COR-L47 (cell line): ENCODE measurements at places on chromosomes 12 and 14.
A peak's percentile ranks its signal among the peaks of the same experiment; 100 is the strongest.

DNA sequence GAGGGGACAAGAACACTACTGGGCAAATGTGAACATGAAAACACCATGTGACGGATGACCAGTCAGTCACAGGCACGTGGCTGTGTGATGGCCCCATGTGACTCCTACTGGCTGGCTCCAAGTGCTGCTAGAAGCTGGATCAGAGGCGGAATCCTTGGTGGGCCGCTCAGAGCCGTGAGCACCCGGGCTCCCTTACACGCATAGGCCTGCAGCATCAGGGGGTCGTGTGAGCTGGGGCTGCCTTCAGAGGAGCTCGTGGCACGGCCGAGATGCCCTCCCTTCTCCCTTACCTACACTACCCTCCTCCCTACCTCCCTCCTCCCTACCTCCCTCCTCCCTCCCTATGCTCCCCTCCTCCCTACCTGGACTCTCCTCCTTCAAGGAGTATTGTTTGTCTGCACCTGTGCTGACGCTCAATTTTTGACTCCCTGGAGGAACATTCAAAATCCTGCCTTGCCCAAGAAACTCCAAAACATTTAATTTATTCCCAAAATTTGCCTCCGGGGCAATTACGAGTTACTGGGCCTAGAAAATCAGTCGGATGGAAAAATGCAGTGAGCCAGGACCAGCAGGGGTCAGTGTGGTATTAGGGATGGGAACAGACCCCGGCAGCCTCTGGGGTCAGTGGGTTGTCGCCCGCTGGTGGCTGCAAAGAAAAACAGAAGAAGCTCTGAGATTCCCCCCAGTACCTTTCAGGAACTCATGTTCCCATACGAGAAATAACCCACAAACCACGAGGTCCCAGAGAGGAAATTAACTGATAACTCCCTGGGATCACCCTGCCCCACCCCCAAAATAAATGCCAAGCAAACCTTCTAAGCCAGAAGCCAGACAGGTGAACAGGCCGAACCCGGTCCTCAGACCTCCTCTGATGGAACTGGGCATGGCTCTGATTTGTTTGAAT lies 61.3 kb downstream of the C14orf132 start:
- peak; percentile 86 for DNase-seq

GRCh38 chr12:46342562-46343033 lies 30.0 kb downstream of the SLC38A2 start:
- peak; percentile 5 for DNase-seq

DNA sequence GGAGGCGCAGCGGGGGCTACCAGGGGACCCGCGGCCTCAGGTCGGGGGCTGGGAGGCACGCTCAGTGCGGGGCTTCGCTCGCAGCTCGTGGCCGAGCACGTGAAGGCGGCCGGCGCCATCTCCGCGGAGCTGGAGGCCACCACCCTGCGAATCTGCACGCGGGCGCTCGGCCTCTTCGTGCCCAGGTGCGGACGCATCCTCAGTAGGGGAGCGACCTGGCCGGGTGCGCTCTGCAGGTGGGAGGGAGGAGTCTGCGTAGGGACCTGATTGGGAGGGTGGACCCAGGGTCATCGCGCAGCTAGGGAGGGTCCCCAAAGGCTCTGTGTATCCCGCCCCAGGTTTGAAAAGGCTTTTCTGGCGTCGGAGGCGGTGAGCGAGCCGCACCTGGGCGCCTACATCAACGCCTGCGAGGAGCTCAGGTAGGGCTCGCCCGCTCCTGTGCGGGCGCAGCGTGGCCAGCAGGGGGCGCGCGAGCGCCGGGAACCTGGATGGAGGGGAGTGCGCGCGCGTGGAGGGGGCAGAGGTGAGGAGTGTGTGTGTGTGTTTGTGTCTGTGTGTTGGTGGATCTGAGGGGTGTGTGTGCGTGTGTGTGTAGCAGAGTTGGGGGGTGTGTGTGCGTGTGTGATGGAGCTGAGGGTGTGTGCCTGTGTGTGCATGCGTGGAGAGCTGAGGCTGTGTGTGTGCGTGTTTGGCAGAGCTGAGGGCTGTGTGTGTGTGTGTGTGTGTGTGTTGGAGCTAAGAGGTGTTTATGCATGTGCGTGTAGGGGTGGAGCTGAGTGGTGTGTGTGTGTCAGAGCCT lies 10.3 kb downstream of the EXOC3L4 start:
- DNase-seq = peak; percentile 80

GRCh38 chr14:23567186-23568020 lies at the start of gene AP1G2:
AP1G2 (minus strand) TSS chr14:23567791; CDS start chr14:23567314, 477 bp downstream.
- peak; percentile 81 for DNase-seq

DNA sequence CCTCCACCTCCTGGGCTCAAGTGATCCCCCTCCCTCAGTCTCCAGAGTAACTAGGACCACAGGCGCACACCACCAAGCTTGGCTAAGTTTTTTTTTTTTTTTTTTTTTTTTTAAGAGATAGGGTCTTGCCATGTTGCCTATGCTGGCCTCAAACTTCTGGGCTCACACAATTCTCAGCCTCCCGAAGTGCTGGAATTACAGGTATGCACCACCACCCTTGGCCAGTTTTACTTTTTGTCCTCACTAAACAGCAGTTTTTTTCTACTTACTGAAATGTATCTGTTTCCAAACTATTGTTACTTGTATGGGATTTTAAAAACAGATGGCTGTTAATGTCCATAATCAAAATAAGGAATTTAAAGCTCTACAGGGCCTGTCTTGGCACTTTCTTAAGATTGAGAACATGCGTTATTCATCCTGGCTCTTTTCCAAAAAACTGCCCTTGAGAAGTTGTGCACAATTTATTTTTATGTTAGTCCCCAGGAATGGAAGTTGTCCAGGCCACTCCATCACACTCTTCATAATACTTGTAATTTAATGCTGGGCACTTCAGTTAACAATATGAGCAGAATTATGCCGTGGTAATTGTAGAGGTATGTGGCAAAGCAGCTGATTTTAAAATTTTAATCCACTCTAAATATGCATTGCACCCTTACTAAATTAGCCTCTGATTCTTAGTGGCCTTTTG lies 51.9 kb upstream of the REP15 start:
- no peak for DNase-seq

DNA sequence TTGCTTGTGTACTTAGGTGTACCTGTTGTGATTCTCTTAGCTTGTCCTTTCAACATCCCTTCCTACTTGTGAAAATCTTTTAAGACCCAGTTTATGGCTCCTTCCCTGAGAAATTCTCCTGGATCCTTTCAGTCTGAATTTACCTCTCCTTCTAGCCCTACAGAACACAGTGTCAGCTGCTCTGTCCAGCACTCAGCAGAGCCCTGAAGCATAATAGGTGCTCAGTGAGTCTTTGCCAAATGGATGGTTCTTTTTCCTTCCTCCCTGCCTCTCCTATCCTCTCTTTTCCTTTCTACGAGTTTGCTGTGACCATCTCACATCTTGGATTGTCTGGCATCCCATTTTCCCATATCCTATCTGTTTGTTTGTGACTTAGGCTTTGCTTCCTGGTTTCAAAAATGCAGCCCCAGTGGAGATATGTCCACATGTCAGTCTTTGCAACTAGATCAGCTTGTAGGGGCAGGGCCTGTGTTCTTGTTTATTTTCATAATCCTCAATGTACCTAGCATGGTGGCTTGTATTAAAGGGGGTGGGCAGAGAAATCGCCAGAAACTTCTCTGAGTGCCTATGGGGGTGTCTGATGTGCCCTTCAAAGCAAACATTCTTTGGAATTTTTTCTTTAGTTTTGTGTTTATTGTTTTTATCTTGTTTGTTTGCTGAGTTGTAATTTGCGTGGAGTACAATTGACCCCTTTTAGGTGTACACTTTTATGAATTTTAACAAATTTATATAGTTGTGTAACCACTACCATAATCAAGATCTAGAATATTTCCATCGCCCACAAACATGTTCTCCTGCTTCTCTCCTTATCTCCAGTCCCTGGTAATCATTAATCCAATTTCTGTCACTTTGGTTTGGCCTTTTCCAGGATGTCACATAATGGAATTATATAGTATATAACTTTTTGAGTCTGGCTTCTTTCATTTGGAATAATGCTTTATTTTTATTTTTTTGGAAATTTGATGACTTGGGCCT lies 62.8 kb downstream of the SMOC1 start:
- no peak for DNase-seq

DNA sequence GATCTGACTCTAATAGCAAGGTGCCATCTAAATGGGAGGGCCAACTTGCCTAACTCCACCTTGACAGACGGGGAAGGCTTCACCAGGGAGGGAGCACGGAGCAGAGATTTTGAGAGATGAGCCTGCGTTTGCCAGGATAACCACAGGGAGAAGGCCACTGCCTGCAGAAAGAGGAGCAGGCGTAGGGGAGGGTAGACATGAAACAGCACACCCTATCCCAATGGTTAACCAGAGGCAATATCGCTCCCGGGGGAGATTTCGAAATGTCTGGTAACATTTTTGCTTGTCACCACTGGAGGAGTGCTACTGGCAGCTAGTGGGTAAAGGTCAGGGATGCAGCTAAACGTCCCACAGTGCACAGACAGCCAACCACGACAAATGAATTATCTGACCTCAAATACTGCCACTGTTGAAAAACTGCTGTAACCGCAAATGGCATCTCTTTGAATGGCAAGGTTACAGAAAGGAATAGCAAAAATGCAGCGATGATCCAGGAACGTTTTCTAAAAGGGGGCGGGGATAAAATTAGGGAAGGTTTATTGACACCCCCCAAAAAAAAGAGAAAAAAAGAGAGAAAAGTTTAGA lies 126.0 kb upstream of the ATF7IP start:
- no peak for DNase-seq

GRCh38 chr14:70827752-70828151 lies 18.4 kb upstream of the MAP3K9 start:
- DNase-seq = no peak

- no peak for DNase-seq
Observed at GRCh38 chr12:113325916-113326315, 9.0 kb downstream of the SLC8B1 start.
